Stimulated activated CD4-positive, alpha-beta T cell treated with anti-CD3 and anti-CD28 coated beads, Interleukin-15, amount 100 ng/mL, for 1 hour (primary cell): ENCODE measurements at places on chromosomes 12 and 14.

DNA sequence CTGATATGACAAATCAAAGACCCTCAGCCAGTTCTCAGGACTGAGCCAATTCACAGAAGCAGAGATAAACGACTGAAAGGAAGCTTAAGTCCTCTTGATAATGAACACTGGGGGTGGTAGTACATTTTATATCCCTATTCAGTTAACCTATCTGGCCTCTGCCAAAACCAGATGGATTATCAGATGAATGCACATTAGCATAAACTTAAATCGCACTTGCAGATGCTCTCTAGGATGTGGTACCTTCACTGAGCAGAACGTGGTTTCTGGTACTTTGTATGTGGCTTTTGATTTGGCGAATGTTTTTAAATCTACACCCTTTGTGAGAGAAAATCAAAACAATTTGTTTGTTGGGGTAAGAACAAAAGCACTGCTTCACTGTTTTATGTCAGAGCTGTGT, 21.1 kb upstream of the TAS2R14 start:
- DNase-seq: no peak

GRCh38 chr12:92365333-92365732, 219.7 kb upstream of the BTG1 start:
- DNase-seq: no peak

DNA sequence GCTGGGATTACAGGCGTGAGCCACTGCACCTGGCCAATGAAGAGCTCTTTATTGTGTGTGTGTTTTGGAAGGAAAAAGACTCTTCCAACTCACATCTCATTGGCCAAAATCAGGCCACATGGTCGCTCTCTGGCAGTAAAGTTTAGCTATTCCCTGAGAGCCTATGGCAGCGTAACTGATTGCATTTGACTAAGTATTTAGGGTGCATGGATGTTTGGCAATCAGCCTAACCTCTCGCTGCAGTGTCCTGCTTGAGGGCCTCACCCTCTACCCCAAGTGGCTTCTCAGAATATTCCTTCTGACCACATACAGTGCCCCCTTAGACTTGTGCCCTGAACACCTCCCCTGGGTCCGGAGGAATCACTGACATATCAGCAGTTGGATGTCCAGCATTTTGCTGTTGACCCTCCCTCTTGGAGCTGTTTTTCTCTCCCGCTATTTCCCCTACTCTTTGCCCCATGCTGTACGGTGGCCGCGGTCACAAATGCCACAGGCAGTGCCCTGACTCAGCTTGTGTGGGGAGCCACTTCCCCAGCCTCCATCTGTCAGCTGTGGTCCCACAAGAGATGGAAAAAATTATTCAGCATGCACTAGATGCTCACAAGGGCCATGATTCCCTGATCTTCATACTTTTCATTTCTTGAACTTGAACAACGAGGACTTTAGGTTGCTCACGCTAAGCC, 9.5 kb downstream of the PHETA1 start:
- no peak for DNase-seq

DNA sequence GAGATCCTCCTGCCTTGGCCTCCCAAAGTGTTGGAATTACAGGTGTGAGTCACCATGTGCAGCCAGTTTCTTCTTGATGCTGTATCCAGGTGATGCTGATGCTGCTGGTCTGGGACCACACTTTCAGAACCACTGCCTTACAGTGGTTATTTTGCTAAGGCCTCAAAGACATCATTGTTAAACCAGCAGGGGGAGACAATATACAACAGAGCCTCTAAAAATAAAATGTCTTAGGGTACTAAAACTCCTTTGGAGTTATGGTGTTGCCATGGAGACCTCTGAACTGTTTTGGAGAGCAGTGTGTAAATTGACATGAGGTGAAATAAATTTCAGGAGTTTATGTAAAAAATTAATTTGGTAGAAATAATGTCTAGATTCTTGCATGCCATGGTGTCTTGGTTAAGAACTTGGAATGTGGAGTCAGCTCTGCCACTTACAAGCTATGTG, 1.1 kb upstream of the ARG2 start:
- no peak for DNase-seq

GRCh38 chr12:63354969-63355368, 204.0 kb upstream of the AVPR1A start:
- DNase-seq: no peak

DNA sequence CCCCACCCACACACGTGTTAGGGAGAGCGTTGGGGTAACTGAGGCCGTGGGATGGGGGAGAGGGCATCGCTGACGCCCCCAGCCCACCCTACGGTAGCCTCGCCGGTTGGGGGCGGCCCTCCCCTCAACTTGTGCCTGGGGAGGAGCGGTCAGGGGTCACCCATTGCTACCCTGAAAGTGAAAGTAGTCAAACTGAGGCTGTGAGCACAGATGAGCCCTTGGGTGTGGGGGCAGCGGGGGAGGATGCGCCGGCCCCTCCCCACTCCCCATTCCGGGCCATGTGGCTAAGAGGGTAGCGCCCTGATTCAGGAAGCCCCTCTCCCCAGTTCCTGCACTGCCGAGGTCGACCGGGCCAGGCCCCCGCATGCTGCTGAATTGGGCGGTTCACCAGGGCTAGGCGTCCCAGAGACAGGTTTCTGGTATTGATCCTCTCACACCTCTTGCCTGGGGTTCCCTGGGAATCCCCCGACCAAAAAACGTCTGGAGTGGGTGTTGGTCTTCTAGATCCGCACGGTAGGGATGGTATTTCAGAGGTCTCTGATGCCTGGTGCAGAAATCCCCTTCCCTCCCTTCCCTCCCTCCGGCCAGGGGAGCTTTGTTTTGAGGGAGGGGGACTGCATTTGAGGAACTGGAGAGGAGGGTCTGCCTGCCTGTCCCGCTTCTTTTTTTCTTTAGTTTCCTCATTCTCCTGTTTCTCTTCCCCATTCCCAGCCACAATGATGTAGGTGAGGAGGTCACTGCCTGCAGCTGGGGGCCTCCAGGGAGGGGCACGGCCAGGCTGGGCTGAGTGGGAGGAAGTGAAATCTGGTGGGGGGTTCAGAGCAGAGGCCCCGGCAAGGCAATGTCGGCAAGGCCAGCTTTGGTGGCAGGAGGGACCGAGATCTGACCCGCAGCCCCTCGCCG, 1.0 kb downstream of the SH2B3 start:
- peak; percentile 36 for DNase-seq

- no peak for DNase-seq
These were observed 332.9 kb downstream of the BCAT1 start for GRCh38 chr12:24615967-24616411.

- DNase-seq: no peak
These were observed 4.2 kb downstream of the SH2B3 start for GRCh38 chr12:111409780-111410430.

DNA sequence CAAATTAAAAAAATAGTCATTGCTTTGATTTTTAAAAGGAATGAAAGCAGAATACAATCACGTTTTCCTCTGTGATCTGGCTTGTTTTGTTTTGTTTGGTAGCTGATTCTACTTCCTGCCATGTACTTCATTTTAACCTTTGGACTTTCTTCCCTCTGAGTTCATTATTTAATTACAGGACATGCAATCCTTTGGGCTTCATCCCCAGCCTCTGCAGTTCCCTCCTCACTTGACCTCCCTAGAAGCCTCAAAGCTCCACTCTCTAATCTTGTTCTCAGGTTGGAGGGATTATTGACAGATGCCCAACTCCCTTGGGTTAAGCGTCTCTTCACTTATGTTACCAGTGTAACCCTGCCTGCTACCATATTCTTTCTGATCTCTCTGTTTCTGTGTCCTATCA, 967.9 kb upstream of the SEL1L start:
- DNase-seq: no peak

DNA sequence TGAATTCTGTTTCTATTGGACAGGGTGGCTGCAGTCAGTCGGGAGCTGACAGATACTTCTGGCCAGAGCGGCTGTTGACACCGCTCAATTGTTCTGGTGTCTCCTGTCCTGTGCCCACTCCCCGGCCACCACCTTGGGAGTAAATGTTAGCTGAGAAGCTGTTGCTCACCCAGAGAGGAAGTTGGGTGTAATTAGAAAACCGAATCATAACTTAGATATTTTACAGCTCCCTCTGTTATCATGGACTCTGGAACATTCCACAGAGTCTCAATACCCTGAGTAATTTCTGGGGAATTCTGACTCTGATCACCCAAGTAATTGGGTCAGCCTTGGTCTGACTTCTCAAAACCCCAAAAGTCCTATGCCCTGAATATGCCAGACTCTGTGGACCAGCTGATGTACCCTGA, 58.3 kb upstream of the RFLNA start:
- no peak for DNase-seq

DNA sequence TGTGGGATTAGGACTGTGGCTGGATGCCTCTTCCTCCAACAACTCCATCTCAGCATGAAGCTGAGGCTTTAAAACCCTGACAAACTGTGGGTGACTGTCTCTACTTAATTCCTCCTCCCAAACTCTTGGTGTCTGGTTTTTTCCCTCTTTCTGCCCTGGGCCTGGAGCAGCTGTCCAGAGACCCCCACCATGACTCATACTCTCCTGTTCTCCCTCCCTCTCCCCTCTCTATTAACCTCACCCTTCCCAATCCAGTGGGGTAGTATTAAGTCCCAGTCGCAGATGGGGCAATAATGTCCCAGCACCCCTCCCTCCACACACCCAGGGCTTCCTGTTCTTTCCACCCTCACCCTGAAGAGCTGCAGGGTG, 2.0 kb upstream of the DNAJC14 start:
- no peak for DNase-seq

DNA sequence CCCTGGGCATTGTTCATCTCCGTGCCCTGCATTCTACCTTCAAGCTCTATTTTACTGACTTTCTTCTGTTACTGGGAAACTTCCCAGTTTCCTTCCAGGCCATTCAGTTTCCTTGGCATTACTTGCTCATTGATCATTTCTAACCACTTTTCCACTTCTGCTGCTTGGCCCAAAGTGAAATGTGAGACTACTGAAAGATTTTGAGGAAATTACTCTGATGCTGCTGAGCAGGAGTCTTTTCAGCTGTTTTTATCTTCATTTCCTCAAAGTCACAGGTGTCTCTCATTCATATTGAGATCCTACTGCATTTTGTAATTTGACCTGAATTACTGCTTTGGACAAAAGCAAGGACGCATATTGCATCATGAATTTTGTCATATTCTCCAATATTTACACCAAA, 26.4 kb upstream of the DBX2 start:
- no peak for DNase-seq

DNA sequence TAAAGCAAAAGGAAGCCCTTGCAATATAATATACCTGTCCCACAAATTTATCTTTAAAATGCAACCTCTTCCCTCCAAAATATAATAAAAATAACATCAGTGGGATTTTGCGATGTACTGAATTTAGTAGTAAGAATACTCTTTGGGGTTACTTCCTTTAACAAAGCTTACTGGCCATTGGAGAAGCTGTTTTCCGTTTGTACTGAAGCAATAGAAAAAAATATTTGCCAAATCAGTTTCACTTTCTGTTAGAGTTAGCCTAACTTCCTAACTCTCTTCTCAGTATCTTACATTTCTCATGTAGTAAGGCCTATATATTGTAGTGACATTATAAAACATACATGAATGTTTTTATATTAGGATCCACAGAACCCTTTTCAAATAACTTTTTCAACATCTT, 3.7 kb downstream of the MAX start:
- no peak for DNase-seq

DNA sequence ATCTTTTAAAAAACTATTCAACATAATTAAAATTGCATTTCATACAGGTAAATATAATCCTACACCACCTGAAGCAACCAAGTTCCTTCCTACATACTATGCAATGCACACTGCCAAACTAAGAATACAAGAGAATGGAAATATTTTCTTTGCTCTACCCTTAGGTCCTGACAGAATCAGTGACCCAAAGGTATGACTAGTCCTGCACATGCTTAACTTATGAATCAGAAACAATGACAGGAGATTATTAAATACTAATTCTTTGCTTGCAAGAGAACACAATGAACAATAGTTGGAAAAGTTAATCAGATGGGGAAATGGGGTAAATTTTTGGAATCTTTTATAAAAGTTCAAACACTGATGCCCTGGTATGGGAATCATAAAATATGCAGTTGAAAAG, 220.1 kb downstream of the SOX5 start:
- no peak for DNase-seq

- no peak for DNase-seq
These were observed 26.9 kb downstream of the ZFC3H1 start for GRCh38 chr12:71636704-71637115.

- no peak for DNase-seq
These were observed 18.9 kb downstream of the VSX2 start for GRCh38 chr14:74257941-74258763.

GRCh38 chr12:65015850-65016249, 105.3 kb downstream of the WIF1 start:
- no peak for DNase-seq

GRCh38 chr12:117085318-117085947, 13.8 kb downstream of the TESC start:
- no peak for DNase-seq

DNA sequence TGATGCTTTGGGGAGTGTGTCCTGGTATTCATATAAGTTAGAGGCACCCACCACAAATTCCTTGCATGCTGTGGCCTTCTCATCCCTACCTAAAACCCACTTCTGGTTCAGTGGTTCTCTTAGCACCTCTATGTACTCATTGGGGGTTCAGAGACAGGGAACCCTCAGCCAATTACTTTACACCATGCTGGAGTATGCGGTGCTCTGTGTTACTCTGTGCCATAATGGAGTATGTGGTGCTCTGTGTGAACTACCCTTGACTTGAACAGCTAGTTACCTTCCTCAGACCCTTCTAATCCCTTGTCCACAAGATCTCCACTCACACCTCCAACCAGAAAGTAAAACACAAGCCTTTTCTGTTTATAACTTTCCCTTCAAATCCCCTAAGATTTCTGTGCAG, 172.5 kb upstream of the E2F7 start:
- no peak for DNase-seq

- no peak for DNase-seq
These were observed 353.6 kb upstream of the SFSWAP start for GRCh38 chr12:131357185-131357747.

DNA sequence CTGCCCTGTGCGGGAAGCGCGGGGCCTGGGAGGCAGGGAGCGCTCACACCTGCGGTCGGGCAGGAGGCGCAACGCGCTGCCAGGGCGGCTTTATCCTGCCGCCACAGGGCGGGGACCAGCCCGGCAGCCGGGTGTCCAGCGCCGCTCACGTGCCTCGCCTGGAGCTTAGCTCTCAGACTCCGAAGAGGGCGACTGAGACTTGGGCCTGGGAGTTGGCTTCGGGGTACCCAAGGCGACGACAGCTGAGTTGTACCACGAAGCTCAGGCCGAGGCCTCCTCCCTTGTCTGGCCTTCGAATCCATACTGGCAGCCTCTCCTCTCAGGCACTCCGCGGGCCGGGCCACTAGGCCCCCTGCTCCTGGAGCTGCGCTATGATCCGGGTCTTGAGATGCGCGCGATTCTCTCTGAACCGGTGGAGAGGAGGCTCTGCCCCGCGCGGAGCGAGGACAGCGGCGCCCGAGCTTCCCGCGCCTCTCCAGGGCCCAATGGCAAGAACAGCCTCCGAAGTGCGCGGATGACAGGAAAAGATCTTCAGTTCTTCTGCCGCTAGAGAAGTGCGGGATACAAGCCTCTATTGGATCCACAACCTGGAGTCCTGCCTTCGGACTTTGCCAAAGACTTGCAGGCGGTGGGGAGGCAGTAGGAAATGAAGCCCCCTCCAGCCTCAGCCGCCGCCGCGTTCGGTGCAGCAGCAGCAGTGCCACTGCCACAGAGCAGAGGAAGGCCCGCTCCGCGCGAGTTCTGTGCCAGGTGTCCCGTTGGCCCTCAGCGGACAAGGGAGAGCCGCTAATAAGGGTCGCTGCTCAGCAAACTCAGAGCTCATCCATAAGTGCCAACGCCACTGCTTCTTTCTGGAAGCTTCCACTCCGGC, 6.8 kb downstream of the SIX1 start:
- no peak for DNase-seq
